ENCODE measurements at places on chromosomes 3 and 15.

DNA sequence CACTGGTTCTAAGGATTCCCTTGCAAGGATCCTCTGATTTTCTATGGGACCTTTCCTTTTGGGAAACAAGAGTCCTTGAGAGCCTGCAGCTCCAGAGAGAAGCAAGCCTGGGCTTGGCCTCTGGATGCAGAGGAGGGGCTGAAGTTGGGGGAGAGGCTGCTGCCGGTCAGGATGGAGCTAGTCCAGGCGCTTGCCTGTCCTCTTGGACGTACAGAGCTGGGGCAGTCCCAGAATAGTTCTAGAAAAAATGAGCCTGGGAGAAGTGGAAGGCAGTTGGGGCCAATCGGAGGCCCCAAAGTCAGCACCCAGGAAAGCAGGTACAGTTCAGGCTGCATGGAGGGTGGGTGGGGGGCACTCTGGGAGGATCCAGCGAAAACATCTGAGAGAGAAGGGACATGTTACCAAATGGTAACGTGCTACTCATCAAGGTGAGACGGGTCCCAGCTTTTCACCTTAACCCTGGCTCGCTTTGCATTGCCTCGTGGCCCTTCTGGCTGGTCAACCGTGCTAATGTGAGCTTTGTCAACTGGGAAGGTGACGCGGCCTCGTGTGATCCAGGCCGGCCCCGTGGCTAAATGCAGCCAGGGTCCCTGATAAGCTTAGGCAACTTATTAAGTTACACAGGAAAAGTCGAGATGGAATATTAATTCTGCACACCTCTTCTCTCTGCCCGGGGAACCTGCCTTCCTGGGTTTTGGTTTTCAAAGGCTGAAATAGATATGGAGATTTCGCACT lies 38.7 kb upstream of the MAGEF1 start:
- DNase-seq, result no peak

DNA sequence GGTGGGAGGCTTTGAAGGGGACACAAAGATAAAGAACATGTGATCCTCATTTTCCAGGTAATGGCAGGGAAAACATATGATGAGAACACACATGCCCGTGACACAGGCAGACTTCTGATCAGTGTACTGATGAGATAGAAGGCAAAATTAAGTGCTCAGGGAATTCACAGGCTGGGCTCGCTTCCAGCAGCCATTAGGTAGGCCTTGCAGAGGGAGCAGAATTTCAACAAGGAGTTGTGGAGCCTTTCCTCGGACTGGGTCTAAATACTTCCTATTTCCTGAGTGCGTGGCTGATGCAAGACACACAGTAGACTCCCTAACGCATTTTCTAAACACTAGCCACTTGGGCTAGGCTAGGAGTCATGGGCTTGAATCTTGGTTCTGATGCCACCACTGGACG lies 74.0 kb upstream of the ETV5 start:
- no peak for DNase-seq

DNA sequence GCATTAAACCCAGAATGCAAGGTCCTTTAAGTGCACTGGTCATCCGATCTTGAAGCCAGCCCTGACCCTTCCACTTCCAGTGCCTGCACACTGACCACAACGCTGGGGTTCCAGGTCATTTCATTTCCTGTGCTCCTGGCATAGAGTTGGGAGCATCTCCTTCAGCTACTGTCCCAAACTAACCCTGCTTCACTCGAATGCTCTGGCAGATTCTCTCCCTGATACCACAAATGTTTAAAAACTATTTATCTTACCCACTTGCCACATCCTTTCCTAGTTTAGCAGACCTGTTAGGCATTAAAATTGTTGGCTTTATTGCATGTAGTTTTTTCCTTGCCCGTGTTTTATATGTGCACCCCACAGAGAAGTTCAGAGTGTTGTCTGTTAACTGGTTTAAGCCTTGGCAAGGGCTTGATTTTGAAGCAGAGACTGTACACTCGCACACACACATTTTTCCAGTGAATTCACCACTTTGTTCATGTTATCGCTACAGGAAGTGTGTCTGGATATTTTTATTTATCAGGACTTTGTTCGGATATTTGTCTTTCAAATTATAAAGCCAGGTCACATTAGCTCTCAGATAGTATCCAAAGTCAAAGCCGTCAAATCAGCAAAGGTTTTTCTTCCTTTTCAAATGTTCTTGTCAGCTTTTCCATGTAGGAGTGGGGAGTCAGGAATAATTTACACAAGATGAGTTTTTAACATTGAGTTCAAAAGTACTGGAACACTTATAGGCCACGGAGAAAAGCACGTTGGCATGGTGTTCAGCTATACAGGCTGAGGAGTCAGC lies 77.3 kb downstream of the ABI3BP start:
- DNase-seq, result no peak

GRCh38 chr15:40420793-40421192 lies 15.2 kb downstream of the IVD start:
- DNase-seq, result no peak

DNA sequence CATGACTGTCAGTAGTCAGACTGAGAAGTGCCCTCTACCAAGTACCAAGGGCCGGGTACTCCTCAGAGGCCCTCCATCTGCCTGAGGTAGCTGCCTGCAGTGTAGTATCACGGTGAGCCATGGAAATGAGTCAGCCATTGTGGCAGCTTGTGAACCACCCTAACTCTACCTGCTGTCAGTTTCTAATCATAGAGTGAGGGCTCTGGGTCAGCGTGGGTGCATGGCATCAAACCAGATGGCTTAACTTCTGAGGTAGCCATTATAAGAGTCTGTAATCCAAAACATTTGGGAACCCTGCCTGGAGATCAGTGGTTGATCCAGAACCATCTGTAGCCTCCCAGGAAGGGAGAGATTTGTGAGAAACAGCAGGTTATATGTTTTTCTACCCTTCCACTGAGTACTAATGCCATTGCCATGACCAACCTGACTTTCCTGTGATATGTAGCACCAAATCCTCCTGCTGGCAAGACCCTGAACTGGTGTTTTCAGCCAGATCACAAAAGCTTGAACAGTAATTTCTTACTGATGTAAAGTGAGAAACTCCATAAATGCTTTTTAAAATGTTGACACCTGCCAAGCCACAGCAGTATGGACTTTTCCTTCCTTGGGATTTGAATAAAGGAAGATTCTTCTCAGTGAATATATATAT lies 38.9 kb downstream of the ABHD2 start:
- no peak for DNase-seq

DNA sequence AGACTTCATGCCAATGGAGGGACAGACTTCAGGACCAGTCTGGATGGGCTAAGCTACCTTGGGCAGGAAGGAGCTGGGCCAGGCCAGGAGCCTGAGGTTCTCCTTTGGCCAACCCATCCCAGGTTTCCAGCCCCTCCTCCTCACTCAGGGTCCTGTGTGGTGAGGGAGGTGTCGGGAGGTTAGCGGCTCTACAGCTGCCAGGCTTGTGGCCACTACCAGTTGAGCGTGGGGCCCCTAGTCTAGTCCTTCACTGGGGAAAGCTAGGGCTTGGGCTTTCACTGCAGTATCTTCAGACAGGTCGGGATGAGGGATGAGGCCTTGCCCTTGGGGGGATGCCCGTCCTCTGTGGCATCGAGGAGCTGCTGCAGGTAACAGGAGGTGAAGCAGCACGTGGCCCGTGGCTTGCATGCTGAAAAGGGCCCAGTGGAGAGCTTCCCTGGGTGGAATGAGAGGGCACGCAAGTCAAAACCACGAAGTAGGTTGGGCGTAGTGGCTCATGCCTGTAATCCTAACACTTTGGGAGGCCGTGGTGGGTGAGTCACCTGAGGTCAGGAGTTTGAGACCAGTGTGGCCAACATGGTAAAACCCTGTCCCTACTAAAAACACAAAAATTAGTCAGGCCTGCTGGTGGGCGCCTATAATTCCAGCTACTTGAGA lies 8.5 kb upstream of the FANCD2 start:
- no peak for DNase-seq

GRCh38 chr15:67177752-67178151 lies 76.7 kb downstream of the AAGAB start:
- DNase-seq, result no peak

GRCh38 chr15:27070841-27071240 lies 99.9 kb downstream of the GABRG3 start:
- no peak for DNase-seq

DNA sequence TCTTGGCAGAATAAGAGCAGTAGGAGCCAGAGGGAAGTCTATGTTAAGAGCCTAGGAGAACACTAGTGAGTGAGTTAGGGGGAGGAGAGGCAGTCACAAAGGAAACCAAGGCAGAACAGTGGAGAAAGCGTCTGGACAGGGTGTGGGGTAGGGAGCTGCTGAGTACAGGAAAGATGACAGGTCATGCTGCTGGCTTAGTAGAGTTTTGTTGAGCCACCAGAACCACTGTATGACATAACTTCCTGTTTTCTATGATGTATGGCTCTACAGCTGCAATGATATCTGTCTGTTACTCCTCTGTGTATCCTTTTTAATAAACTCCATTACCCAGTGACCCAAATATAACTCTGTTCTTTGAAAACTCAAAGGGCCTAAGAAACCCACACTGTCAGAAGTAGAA lies 10.6 kb upstream of the STT3B start:
- no peak for DNase-seq

GRCh38 chr3:167882057-167882667 lies 146.6 kb downstream of the SERPINI1 start:
- DNase-seq, result no peak

DNA sequence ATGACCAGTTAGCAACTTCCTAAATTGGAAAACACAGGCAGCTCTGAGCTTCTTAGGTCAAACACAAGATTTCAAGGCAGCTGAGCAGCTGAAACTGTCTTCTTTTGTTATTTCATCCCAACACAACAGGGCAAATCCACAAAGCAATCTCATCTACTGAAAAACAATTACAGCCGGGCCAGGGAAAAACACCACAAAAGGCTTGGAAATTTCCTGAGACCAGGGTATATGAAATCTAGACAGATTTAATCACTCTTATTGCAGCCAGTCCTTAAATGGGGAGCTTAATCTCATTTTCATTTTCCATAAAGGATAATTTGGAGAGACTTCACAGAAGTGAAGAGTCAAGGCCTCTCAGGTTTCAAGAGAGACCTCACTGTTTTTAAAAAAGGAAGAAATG lies 181.8 kb downstream of the SSR3 start:
- DNase-seq, result no peak

DNA sequence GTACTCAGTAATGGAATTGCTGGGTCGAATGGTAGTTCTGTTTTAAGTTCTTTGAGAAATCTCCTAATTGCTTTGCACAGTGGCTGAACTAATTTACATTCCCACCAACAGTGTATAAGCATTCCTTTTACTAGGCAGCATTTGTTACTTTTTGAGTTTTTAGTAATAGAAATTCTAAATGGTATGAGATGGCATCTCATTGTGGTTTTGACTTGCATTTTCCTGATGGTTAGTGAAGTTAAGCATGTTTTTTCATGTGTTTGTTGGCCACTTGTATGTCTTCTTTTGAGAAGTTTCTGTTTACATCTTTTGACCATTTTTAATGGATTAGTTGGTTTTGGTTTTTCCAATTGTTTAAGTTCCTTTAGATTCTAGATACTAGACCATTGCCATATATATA lies 28.4 kb downstream of the TP63 start:
- DNase-seq, result no peak

GRCh38 chr3:131795390-131796090 lies 239.3 kb downstream of the CPNE4 start:
- no peak for DNase-seq

GRCh38 chr3:161171113-161171512 lies 50.0 kb upstream of the NMD3 start:
- DNase-seq, result no peak

DNA sequence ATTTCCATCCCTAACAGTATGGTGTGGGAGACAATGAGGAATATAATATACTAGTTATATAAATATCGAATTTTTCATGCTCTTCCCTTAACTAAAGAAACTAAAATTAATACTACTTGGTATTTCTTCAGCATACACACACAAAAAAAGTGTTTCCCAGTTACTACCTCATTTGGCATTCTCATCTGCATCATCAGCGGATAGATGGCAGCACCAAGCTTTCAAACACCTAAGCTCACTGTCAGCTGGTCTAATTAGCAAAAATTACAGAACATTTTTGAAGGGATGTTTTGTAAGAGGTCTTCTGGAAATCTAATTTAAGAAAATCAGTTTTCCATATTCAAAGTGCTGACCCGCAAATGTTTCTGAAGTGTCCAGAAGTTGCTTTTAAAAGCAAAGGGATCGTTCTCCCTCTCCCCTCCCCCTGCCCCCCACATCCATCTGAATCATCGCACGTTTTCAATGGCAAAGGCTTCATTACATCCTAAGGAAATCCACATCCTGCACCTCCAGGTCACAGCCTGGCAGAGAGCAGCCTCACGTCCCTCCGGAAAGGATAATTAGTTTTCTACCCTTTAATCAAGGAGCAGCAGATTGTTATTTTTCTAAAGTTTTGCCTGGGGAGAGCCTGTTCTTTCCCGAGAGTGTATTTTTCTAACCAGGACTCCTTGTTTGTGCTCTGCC lies 86.1 kb upstream of the SPATA12 start:
- DNase-seq, result no peak

- DNase-seq, result no peak
Observed at GRCh38 chr3:126903521-126903920, 79.4 kb upstream of the PLXNA1 start.

DNA sequence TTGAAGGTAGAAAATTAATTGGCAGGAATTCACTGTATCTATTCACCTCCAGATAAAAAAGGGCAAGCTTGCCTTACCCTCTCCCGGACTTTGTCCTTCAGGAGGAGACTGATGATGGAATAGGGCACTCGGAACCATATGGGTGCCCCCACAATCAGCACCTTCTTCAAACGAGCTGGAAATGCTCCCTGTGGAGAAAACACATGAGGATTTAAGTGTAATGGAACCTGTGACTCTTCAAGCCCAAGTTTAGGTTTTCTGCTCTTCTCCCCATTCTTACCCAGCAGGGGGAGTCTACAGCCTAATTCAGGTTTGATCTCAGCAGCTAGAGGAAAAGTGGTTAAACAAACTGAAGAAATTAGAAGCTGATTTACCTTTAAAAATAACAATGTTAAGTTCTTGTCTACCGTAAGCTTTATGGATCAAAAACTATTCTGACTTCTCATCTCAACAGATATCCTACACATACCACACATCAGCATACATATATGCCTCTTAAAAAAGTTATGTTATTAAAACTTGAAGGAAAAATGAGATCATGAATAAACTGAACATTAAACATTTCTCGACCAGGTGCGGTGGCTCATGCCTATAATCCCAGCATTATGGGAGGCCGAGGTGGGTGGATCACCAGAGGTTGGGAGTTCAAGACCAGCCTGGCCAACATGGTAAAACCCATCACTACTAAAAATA lies 57.5 kb upstream of the SIN3A start:
- DNase-seq, result no peak

GRCh38 chr15:52518487-52519371 lies 10.0 kb downstream of the MYO5A start:
- no peak for DNase-seq

- no peak for DNase-seq
Observed at GRCh38 chr3:29214009-29214658, 66.7 kb upstream of the RBMS3 start.

- no peak for DNase-seq
Observed at GRCh38 chr3:41060106-41060505, 139.2 kb upstream of the CTNNB1 start.

- no peak for DNase-seq
Observed at GRCh38 chr3:43034911-43035310, 55.8 kb downstream of the GASK1A start.

GRCh38 chr15:85402195-85402881 lies 21.9 kb downstream of the AKAP13 start:
- DNase-seq, result no peak
